ENCODE measurements at places on chromosomes 4 and X. TPM values are rescaled to one million over a fixed set of nuclear protein-coding genes. Genes with fewer than 3 reads are reported as not detected.

Gene HTN3
- total RNA-seq, result not detected

DNA sequence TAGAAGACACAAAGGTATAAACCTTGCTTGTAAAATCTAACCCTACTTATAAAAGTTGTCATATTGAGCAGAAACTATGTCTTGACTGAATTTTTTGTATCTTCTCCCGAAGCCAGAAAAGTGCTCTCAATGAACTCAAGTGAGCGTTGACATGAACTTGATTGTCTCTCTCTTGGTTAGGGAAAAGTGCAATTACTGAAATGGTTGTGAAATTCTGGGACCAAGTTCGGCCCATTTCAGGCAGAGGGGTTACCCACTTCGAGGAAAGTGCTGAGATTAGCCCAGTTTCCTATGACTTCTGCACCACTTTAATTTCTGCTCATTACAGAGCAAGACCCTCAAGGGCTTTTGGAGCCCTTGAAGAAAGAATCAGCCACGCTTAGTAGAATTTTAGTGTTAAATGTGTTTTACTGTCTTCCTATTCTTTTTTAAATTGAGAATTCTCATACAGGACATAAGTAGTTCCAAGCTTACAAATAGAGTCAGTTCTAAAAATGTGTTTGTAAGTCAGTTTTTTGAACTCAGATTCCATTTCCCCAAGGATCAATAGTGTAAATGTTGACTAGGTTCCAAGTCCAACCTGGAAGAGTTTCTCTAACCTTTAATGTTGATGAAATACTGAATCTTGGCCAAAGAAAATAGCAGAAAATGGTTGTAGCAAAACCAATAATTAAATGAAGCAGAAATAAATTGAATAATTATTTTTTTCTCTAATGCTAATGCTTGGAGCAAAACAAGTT lies 125.7 kb upstream of the ACSL4 start:
- no peak for DNase-seq

DNA sequence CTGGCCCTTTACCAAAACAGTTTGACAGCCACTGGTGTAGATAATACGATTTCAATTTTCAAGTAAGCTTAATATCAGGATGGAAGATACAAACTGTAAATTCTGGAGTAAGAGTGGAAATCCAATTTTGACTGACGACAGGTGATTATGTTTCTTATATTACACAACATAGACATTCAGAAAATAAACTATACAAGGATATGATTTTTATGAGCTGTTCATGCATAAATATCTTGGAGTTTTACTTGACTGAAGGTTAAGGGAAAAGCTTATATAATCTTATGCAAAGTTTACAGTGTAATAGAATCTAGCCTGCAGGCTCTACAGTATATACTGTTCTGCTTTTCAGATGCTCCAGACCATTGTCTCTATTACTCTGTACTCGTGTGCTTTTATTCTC lies 1672.3 kb downstream of the ARAP2 start:
- no peak for DNase-seq

- DNase-seq, result peak; percentile 72
These were observed 94.7 kb upstream of the INTU start for GRCh38 chr4:127538016-127538415.
